ENCODE measurements at places on chromosomes 16 and 17.

DNA sequence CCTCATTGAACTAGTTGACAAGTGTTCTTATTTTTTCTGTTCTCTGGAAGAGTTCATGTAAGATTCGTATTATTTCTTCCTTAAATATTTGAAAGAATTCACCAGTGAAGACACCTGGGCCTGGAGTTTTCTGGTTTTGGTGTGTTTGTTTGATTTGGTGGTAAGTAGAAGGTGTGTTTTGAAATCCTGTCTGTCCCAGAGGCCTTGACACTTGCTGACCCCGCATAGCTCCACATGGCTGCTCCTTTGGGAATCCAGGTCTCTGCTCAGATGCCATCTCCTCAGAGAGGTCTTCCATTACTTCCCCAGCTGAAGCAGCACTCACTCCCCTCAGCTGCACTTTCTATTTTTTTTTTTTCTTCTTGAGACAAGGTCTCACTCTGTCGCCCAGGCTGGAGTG is 5.7 kb upstream of the NUP93 start:
- DNase-seq: no peak

GRCh38 chr17:61280851-61281250 is 118.8 kb upstream of the TBX2 start:
- no peak for DNase-seq

GRCh38 chr17:71251951-71252350 is 868.9 kb upstream of the SOX9 start:
- peak; percentile 75 for DNase-seq

DNA sequence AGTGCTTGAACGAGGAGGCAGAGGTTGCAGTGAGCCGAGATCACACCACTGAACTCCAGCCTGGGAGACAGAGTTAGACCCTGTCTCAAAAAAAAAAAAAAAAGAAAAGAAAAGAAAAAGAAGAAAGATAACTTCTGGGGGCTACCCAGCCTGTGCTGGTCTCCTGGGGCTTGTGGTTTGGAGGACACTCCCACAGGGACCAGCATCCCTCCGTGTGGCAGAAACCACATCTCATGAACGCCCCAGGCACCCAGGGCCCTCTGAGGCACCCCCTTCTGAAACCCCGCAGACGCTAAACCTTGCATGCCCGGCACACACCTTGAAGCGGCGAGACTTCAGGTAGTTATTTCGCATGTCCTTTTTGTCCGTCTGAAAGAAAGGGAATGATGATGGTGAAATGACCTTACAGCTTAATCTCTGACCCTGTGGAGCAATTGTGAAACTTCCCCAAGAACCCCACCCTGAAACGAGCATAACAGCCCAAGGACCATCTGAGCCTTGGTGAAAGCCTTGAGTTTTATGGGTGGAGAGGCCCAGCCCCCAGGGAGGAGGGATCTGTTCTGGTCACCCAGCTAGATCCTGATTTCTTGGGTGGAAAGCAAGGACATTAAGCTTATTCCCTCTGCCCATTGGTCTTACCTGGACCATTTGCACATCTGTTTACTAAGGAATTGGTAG is 55.0 kb downstream of the CNGB1 start:
- DNase-seq: no peak

- no peak for DNase-seq
Measured at GRCh38 chr17:64424324-64424849, 24.5 kb upstream of the MILR1 start.

- DNase-seq: peak; percentile 6
Measured at GRCh38 chr17:38621538-38621937, 15.8 kb upstream of the SRCIN1 start.

GRCh38 chr17:12438813-12439586 is 226.7 kb upstream of the MYOCD start:
- no peak for DNase-seq

- peak; percentile 82 for DNase-seq
Measured at GRCh38 chr17:66829386-66829864, 5.5 kb upstream of the CACNG5 start.

- peak; percentile 64 for DNase-seq
Measured at GRCh38 chr17:17570140-17570797, 21.2 kb downstream of the PEMT start.

DNA sequence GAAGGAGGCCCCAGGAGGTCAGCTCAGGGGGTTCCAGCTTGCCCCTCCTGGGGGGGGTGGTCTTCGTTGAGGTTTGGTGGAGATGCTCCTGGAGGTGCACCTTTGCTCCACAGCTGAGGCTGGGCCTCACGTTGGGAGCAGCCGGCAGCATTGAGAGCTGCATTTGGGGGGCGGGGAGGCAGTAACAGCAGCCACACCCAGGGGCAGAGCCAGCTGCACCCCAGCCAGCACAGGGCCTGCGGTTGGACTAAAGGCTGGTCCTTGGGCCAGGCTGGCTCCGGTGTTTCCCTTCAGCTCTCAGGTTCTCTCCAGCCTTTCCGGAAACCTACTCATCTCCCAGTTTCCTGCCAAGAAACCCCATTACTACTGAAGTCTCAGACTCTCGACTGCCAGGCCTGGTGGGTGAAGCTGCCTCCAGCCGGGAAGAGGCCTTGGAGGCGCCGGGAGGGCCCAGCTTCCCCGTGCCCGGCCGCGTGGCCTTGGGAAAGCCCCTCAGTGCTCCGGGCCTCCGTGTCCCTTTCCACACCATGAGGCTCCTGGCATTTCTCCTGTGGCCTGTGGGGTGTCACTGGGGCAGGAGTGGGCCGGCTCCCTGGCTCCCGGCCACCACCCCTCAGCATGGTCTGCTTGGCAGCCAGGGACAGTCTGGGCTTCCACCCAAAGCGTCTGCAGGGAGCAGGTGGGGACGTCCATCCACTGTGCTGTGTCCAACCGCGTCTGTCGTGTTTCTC is 14.0 kb upstream of the BAIAP2 start:
- DNase-seq: peak; percentile 84

- DNase-seq: no peak
Measured at GRCh38 chr17:80023481-80024205, 12.0 kb downstream of the TBC1D16 start.

GRCh38 chr17:52827526-52827925 is 669.0 kb upstream of the CA10 start:
- no peak for DNase-seq

DNA sequence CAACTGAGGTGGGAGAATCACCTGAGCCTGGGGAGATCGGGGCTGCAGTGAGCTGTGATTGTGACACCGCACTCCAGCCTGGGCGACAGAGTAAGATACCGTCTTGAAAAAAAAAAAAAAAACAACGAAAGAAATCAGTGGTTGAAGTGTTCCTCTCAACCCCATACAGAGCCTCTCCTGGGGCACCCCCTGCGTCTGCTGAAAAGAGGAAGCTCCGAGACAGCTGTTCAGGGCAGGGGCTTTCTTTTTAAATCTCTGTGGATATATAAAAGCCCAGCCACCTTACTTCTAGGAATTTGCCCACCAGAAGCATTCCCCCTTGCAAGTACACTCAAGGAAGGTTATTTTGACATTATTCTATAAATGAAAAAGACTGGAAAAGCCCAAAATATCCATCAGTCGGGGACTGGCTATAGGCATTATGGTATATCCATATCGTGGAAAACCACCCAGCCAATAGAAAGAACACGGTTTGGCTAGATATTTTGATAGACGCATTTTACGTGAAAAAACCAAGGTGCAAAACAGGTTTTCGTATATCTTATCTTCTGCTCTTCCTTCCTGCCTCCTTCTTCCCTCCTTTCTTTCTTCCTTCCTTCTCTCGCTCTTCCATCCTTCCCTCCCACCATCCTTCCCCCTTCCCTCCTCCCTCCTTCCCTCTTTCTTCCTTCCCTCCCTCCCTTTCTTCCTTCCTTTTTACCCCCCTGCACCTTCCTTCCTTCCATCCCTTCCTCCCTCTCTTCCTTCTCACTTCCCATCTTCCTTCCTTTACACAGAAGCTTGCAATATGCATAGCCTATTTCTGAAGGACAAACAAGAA is 9.2 kb upstream of the CCL22 start:
- no peak for DNase-seq

DNA sequence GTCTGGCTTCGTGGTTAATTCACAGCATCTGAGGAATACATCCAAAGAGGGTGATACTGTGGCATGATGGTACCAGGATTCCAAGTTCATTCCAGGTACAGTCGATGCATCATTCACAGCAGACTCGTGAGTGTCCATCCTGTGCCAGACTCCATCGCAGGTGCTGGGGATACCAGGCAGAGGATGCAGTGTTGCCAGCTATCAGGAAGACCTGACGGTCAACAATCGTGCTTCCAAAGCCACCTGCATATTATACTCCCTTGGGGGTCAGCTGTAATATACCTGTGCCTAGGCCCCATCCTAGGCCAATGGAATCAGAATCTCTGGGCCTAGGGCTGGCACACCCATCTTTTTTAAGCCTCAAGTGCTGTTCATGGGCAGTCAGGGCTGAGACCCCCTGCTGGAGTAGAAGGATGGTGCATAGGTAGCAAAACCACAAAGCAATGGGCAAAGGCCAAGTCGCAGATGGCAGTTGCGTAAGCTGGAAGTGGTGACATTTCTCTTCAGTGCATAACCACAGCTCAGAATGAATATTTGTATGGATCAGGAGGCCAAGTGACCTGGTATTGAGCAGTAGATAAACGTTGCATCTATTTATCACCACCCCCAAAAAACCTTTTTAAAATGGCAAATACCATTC is 42.9 kb upstream of the C16orf78 start:
- no peak for DNase-seq

DNA sequence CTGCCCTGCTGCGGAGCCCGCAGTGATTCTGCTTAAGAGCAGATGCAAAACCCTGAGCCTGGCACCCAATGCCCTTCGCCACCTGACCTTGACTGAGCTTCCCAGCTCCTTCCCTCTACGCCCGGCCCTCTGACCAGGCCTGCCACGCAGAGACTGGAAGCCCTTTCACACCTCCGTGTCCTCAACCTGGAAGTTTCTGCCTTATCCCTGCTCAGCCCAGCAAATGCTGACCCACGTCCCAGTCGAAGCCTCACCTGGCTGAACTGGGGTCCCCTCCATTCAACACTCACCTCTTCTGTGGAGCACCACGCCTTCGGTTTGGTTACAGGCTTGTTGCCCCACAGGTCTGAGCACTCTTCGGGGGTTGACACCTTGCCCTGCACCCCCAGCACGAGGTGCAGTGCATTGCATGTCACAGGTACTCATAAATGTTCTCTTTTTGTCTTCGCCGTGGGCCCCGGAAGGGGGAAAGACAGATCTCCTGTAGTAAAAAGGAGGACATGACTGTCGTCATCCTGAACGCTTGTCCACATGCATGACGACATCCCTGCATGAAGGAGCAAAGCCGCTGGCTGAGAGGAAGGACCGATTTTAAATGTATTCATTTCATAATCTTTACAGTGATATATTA is 153.6 kb upstream of the TNRC6C start:
- DNase-seq: no peak

DNA sequence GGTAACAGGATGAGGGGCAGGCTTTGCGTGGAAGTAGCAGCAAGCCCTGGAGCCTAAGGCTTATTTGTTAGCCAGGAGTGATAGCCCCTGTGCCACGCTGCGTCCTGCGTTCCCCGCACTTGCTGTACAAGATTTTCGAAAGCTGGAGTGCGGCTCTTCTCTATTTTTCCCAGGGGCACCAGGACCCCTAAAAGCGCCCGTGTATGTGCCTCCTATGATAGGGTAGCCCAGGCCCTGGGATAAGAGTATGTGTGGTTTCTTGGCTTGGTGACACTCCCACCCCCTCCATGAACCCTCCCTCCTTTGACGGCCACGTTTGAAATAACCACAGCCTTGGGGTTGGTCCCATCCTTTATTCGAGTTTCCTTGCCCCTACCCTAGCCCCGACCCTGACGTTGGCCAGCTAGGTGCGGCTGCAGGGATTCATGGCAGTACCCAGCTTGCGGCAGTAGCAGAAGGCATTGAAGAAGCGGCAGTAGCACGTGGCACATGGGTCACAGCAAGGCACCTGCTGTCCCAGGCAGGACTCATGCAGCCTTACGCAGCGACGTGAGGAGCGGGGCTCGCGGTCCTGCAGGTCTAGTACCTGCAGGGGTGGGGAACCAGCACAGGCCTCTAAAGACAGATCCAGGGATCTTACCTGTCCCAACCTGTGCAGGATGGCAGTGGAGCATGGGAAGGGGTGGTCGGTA is 968 bp downstream of the AGRP start:
- no peak for DNase-seq

DNA sequence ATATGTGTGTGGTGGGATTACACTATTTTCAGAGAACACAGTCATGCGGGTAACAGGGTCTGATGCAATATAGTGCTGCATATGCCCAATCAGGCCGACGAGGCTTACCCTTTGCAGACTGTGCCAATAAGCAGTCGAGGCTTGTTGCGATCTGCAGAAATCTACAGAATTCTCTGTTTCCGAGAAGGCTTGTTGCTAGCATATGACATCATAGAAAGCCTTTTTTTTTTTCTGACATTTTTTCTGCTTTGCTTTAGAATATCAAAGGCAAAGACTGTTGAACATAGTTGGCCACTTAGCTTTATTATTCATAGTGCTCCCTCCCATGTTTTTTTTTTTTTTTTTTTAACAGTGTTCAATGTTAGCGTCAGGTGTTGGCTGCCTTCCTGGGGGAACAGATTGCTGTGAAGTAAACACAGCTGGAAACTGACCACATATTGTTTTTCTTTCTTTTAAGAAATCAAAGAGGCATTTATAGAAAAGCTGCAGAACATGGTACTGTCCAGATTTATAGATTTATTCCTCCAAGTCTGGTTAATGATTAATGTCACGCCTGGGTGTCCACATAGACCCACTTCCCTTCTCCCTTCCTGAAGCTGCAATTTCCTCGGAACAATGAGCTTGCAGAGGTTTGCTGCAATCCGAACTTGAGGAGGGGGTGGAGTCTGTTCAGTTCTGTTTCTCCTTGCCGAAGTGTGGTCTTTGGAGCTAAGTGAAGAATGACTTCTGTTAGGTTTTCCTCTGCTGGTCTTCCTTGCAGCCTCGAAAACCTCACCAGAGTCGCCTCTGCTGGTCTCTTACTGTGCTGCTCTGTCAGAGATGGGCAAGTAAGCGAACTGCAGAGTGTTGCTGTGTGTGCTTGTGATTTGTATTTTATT is 87.3 kb downstream of the MAP2K6 start:
- peak; percentile 52 for DNase-seq

GRCh38 chr16:21283521-21284289 is 5.6 kb upstream of the CRYM start:
- peak; percentile 67 for DNase-seq

- peak; percentile 79 for DNase-seq
Measured at GRCh38 chr17:39753514-39754160, 15.9 kb downstream of the GRB7 start.

- DNase-seq: no peak
Measured at GRCh38 chr16:19837984-19838707, 46.5 kb downstream of the GPRC5B start.

DNA sequence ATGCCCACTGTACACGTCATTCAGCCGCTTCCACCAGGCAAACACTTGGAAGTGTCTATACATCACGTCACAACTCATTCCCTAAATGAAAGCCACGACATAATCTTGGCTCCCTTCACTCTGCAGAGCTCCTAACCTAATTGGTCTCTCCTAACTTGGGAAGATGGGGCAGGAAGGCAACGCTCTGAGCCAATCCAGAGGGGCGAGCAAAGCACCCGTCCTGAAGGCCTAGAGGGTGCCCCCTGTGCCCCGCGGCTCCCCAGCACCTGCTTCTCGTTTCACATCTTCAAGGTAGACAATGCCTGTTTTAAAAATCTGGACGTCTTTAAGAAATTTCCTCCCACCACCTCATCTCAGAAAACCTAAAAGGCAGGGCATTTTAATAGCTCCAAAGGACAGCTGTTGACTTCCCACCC is 1.0 kb downstream of the CSNK2A2 start:
- peak; percentile 29 for DNase-seq

- no peak for DNase-seq
Measured at GRCh38 chr17:78399693-78400144, 21.3 kb downstream of the PGS1 start.
